Foreskin melanocyte (primary cell): ENCODE measurements at places on chromosomes 3 and 15.

GRCh38 chr15:93189561-93189960 is 100.5 kb upstream of the RGMA start:
- no peak for DNase-seq

DNA sequence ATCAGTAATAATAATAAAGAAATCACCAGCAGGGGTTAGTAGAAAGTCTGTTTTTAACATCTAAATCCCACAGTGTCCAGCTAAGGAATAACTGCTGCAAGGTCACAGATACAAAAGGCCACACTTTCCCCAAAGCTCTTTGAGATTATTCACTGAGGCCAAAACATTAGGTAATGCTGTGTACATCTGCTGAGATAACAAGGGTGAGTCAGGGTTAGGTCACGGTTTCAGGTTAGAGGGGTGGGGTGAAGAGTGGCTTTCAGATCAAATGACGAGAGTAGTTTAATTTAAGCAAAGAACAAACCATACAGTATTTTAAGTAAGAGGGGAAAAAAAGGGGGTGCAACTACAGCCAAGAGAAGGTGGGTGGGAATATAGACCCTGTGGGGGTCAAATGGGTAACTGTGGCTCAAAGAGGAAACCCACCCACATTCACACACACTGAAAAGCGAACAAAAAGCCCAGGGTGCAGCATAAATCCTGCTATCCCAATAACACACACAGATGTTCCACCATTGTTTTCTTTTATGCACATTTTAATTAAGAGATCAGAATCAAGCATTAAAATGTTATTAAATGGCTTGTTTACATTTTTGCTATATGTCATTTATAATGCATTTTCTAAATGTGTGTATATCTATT is 412.9 kb downstream of the TIGIT start:
- no peak for DNase-seq

DNA sequence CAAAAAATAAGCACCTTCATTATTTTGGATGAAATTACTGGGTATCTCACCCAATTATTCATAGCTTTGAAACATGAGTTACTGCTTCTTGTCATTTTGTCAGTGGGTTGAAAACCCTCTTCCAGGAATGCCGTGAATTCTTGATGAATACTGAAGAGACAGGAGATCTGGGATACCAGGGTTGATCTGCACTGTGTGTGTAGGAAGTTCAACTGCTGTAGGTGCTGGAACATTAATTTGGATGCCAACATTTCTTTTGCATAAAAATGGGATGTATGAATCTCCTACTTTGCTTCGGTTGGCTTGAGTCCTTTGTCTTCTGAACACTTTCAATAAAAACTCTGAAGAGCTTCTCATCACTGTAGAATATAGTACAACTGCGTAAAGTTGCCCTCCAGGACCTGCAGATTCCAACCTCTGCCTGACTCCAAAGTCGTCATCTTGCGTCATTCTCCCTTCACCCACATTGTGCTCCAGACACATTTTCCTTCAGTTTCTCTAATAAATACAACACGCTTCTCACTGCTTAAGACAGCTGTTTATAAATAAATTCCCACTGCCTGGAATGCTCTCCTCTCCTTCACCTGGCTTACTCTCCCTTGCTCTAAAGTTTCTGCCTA is 312.7 kb upstream of the TGFBR2 start:
- no peak for DNase-seq

DNA sequence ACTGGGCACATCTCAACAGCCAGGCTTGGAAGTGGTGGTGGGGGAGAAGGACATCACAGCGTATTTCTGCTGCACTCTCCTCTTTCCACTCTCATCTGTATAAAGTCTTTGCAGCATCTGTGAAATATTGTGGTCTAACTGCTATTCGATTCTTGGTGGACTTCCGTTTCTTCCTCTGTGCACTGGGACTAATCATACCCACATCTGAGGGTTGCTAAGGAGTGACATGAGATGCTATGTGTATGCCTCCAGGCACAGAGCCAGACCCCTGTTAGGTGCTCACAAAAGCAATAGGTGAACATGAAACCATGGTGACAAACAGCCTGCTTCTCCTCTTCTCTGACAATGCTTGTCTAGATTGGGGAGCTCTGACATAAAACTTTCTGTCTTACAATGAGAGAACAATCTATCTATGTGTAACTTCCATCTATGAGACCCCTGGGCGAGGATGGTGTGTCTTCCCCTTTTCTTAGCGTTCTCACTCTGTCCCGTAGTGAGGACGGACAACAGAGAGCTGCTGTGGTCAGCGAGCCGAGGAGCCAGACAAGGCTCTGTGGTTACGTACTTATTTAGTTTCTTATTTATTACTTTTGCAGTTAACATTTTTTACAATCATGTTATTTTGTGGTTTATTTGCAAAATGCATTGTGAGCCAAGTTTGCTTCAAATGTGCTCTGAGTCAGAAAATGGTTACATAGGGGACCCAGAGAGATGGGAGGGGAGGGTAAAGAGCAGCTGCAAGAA is 196.7 kb upstream of the TPRG1 start:
- no peak for DNase-seq

- DNase-seq = no peak
Observed at GRCh38 chr15:78915341-78916087, 29.3 kb downstream of the CTSH start.
